ENCODE measurements at places on chromosomes 3 and 15.

GRCh38 chr3:138408751-138409570 lies 25.5 kb upstream of the ESYT3 start:
- no peak for DNase-seq

- no peak for DNase-seq
Observed at GRCh38 chr15:30889196-30889595, 14.5 kb upstream of the FAN1 start.

DNA sequence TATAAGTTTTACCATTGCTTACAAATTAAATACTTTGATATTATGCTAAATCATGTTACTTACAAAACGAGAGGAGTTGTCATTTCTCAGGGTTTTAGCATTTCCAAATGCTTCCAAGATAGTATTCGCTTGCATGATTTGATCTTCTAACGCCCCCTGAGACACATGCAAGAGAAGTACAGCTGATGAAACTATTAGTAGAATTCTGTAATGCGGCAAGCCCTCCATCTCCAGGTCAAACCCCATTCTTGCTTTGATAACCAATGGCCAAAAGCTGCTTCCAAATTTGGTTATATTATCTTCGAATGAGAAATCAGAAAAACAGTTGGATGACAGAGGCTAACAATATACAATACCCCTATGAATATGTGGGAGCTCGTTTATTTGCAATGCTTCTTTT lies 14.7 kb downstream of the MYH15 start:
- DNase-seq, result no peak

DNA sequence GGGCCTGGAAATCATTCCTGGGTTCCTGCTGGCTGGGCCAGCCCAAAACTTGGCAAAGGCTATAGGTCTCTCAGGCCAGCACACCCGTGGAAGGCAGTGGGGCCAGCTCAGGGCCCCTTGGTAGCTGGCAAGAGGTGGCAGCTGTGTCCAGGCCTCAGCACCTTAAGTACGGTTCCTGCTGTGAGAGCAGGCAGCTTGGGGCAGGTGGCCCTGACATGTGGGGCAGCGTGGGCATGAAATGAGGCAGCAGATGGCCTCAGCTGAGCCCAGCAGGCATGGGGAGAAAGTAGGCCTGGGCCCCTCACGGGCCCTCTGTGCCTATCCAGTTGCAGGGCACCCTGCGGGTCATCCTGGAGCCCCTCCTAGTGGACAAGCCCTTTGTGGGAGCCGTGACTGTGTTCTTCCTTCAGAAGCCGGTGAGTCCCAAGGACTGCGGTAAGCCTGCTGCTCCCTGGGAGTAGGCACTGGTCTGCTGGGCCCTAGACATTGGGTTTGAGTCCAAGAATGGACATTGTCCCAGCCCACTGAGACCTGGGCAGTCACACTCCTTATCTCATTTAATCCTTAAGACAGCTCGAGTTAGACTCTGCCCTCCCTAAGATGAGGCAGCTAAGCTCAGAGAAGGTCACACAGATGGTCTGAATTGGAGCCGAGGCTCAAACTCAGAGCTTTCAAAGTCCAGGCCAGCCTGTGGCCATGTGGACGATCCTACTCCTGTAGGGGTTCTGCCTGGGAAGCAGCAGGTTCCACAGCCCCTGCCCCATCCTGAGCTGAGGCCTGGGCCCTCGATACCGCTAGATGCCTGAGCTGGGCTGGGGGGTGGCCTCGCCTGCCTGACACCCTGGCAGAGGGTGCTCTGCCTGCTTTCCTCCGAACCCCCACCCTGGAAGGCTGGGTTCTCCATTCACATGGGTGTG lies 25.5 kb downstream of the ESYT3 start:
- no peak for DNase-seq

GRCh38 chr3:183229178-183229577 lies 23.9 kb upstream of the B3GNT5 start:
- no peak for DNase-seq
